ENCODE measurements at places on chromosomes 2 and 18. TPM values are rescaled to one million over a fixed set of nuclear protein-coding genes. Genes with fewer than 3 reads are reported as not detected.
A peak's percentile ranks its signal among the peaks of the same experiment; 100 is the strongest.

DNA sequence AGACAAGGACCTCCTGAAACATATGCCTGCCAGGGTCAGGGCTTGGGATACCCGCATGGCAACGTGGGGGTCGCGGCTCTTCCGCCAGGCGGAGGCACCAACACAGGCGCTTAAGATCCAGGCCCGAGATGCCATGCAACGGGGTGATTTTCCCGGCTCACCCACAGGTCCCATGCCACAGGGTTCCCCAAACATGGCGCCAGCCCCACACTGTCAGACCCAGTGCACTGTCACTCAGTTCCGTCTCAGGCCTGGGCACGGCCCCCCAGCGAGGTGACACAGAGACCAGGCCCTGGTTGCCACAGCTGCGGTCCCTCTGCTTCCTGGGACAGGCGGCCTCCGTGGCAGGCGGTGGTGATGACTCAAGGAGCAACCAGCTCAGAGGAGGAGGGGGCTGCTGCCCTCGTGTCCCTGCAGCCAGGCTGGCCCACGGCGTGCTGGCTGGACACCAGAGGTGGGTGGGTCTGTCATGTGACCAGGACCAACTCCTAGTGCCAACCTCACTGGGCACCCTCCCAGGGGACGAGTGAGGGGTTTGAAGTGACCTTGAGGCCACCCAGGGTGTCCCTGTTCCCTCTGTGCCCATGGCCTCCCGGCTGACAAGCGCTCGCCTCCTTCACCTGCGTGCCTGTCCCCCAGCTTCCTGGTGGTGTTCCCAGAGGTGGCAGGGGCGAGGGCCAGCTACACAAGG, 4.9 kb downstream of the PDCD1 start:
- DNase-seq, result peak; percentile 48
- H3K4me1 ChIP-seq, result peaks cover 17% of the 10 kb centered on the region
- H3K27me3 ChIP-seq, result no peaks in the 10 kb centered on the region
- no peak overlapping the region for H3K4me3 ChIP-seq
- no peak overlapping the region for H3K27ac ChIP-seq

DNA sequence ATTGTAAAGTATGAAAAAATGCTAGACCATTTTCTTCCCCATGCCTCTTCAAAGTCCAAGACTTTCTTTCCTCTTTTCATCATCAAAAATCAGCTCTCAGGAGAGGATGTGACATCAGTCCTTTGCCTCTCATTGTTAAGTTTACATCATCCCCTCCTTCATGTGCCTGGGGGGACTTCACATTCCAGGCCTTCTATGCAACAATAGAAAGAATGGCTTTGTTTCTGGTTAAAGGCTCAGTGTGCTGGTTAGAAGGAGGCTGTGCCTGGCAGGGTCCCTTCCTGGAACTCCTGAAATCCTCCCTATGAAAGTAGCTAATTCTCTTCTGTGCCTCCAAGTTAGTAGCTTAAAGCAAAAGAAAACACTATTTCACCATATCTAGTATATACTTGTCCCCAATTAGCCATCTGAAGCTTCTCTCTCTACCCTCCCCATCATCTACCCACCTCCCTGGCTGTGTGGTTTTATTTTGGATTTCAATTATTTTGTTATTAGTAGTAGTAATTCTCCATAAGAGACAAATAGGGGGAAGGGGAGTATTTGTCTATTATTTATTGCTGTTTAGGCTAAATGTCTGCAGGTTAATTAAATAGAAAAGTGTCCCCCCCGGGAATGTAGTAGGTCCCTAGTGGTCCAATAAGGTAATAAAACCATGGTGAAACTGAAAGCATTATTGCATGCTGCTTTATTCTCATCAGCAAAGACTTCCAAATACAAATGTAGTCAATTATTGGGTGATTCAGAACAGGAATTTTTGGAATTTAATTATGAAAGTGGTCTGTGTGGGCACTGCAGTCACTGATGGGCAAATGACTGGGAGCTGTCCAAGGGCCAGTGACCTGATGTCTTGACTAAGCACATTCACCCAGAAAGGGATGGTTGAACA, 69.0 kb downstream of the CPO start:
- no peak overlapping the region for H3K4me3 ChIP-seq
- H3K36me3 ChIP-seq, result no peaks in the 10 kb centered on the region
- H3K4me1 ChIP-seq, result peaks cover 23% of the 10 kb centered on the region
- peak overlapping the region; percentile 77 for H3K27ac ChIP-seq
- peak; percentile 70 for DNase-seq

- H3K36me3 ChIP-seq, result no peaks in the 10 kb centered on the region
- DNase-seq, result no peak
- no peak overlapping the region for H3K27ac ChIP-seq
Observed at GRCh38 chr2:9033385-9034168, 30.1 kb upstream of the MBOAT2 start.

GRCh38 chr2:22703286-22703920, 681.6 kb upstream of the KLHL29 start:
- no peak for DNase-seq
- no peaks in the 10 kb centered on the region for H3K36me3 ChIP-seq
- H3K4me3 ChIP-seq, result no peak overlapping the region
- H3K27ac ChIP-seq, result no peak overlapping the region
- H3K27me3 ChIP-seq, result no peaks in the 10 kb centered on the region

TRIM43 gene
- total RNA-seq, result not detected

VPS4B gene
- 47.8 TPM for total RNA-seq

All from SJSA1 (cell line).